ENCODE measurements at places on chromosomes 4 and X.

- H3K4me1 ChIP-seq: peaks cover 13% of the 10 kb centered on the region
- peaks cover 15% of the 10 kb centered on the region for H3K36me3 ChIP-seq
- H3K4me3 ChIP-seq: no peak overlapping the region
- peaks cover 4% of the 10 kb centered on the region for H3K27me3 ChIP-seq
- no peak overlapping the region for H3K27ac ChIP-seq
- no peak for DNase-seq
Measured at GRCh38 chrX:56757327-56757726, 28.3 kb downstream of the NBDY start.

DNA sequence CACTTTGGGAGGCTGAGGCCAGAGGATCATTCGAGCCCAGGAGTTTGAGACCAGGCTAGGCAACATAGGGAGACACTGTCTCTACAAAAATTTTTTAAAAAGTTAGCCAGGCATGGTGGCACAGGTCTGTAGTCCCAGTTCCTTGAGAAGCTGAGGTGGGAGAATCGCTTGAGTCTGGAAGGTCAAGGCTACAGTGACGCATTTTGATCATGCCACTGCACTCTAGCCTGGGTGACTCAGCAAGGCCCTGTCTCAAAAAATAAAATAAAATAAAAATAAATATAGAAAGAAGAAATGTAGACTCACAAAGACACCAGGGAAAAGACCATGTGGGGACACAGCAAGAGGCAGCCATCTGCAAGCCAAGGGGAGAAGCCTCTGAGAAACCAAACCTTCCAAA is 42.3 kb upstream of the SLC7A3 start:
- no peaks in the 10 kb centered on the region for H3K36me3 ChIP-seq
- H3K27ac ChIP-seq: no peak overlapping the region
- H3K27me3 ChIP-seq: peaks cover 1% of the 10 kb centered on the region
- no peak for DNase-seq

- no peaks in the 10 kb centered on the region for H3K4me1 ChIP-seq
- no peak overlapping the region for H3K27ac ChIP-seq
- H3K27me3 ChIP-seq: peaks cover 2% of the 10 kb centered on the region
- H3K36me3 ChIP-seq: no peaks in the 10 kb centered on the region
Measured at GRCh38 chr4:135319685-135320084, 1118.1 kb upstream of the PABPC4L start.

GRCh38 chr4:97656044-97656720 is 487.1 kb downstream of the STPG2 start:
- H3K27ac ChIP-seq: no peak overlapping the region
- no peaks in the 10 kb centered on the region for H3K36me3 ChIP-seq
- peaks cover 7% of the 10 kb centered on the region for H3K4me1 ChIP-seq
- DNase-seq: no peak
- no peaks in the 10 kb centered on the region for H3K27me3 ChIP-seq

DNA sequence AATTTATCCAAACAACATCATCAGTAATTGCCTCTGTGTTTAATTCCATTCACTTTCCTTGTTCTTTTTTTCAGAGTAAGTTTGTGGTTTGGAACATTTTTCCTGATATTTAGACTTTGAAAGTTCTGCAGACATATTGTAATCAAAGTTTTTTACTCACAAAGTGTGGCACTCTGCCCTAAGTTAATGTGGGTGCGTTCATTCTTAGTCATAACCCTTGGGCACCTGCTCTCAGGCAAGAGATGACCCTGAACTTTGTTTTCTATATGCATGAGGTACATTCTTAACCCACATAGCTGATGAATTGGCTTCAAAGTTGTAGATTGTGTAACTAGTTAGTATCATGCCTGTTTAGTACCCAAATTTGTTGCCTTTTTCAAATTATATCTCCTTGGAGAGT is 424.3 kb downstream of the GRXCR1 start:
- no peaks in the 10 kb centered on the region for H3K4me1 ChIP-seq
- no peak overlapping the region for H3K4me3 ChIP-seq
- H3K36me3 ChIP-seq: peaks cover 3% of the 10 kb centered on the region
- DNase-seq: no peak
- no peaks in the 10 kb centered on the region for H3K27me3 ChIP-seq

DNA sequence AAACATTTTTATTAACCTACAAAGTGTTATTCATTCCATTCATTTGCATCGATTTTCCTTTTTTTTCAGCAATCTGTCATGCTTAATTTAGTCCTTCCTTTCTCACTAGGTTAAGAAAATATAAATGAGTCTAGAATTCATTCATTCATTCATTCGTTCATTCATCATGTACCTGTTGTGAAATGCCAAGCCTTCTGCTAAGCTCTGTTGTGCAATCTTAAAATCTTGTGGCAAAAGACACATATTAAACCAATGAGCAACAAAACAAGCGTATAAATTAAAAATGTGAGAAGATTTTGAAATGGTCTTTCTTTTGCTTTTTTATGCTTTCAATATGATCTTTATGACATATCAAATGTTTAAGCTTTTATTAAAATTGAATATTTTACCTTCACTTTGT is 88.6 kb upstream of the MAD2L1 start:
- no peak overlapping the region for H3K4me3 ChIP-seq
- no peak overlapping the region for H3K27ac ChIP-seq
- no peaks in the 10 kb centered on the region for H3K36me3 ChIP-seq
- H3K27me3 ChIP-seq: no peaks in the 10 kb centered on the region

GRCh38 chr4:178672512-178672911 is 1230.3 kb upstream of the AGA start:
- no peak overlapping the region for H3K4me3 ChIP-seq
- H3K36me3 ChIP-seq: no peaks in the 10 kb centered on the region
- no peaks in the 10 kb centered on the region for H3K4me1 ChIP-seq
- H3K27me3 ChIP-seq: peaks cover 2% of the 10 kb centered on the region
- H3K27ac ChIP-seq: no peak overlapping the region

- peaks cover 3% of the 10 kb centered on the region for H3K36me3 ChIP-seq
- DNase-seq: no peak
- H3K27me3 ChIP-seq: peaks cover 5% of the 10 kb centered on the region
- peaks cover 8% of the 10 kb centered on the region for H3K4me1 ChIP-seq
Measured at GRCh38 chr4:29046186-29046585, 1674.0 kb upstream of the PCDH7 start.

DNA sequence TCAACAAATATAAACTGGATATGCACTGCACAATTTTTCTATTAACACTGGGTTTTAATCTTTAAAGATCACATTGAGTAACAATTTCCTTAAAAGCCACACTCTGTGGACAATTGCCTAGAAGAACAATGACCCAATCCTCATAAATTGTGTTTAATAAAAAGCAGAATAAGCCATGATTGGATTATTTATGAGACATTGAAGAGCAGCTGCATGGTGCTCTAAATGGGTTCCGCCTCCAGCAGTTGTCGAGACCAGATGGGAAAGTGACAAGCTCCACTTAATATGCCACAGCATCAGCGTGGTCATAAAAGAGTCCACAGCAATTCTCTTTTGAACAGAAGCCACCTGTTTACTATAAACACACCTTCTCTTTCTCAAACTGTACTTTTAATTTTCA is 635.2 kb upstream of the FRG1 start:
- H3K4me3 ChIP-seq: no peak overlapping the region
- H3K36me3 ChIP-seq: no peaks in the 10 kb centered on the region
- no peaks in the 10 kb centered on the region for H3K27me3 ChIP-seq

DNA sequence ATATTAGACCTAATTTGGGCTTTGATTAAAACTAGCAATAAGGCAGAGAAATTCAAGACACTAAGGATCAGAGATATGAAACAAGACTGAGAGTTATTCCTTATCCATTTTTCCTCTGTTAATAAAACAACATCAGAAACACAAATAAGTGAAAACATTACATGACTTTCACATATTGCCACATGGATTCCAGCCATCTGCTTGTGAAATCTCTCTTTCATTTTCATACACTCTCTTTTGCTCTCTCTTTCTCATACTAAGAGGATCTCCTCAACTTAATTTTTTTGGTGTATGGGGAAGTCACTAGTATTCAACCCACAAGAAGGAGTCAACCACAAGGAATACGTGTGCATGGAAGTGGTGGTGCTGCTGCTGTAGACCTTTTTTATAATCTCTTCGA is 183.0 kb downstream of the LDB2 start:
- no peak overlapping the region for H3K27ac ChIP-seq
- H3K27me3 ChIP-seq: peaks cover 2% of the 10 kb centered on the region
- H3K4me1 ChIP-seq: peaks cover 3% of the 10 kb centered on the region
- H3K36me3 ChIP-seq: peaks cover 10% of the 10 kb centered on the region
- H3K4me3 ChIP-seq: no peak overlapping the region

GRCh38 chrX:47568656-47569295 is 7.8 kb downstream of the ARAF start:
- H3K27me3 ChIP-seq: peaks cover 8% of the 10 kb centered on the region
- no peak overlapping the region for H3K4me3 ChIP-seq

- peaks cover 15% of the 10 kb centered on the region for H3K27me3 ChIP-seq
- H3K36me3 ChIP-seq: peaks cover 62% of the 10 kb centered on the region
- peaks cover 49% of the 10 kb centered on the region for H3K4me1 ChIP-seq
- H3K4me3 ChIP-seq: no peak overlapping the region
- DNase-seq: no peak
Measured at GRCh38 chr4:184406958-184407391, 67.4 kb downstream of the IRF2 start.

DNA sequence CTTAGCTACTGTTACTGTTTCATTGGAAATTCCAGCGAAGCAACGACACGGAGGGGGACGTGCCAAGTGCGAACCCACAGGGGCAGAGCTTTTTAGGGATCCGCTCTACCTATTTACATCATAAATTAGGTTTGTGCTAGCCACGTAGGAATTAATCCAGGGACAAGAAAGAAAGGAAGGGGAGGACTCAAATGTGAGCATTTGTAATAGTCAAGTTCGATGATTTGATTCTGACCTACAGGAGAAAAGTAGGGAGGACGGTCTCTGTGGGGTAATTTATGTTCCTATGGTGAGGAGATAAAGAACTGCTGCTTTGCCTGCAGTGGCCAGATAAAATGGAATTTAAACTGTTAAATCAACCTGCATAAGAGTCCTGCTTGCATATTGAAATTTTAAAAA is 1.7 kb downstream of the INTS6L start:
- H3K36me3 ChIP-seq: peaks cover 4% of the 10 kb centered on the region
- H3K27ac ChIP-seq: peak overlapping the region; percentile 96
- H3K4me3 ChIP-seq: peak overlapping the region; percentile 92
- H3K27me3 ChIP-seq: peaks cover 2% of the 10 kb centered on the region

DNA sequence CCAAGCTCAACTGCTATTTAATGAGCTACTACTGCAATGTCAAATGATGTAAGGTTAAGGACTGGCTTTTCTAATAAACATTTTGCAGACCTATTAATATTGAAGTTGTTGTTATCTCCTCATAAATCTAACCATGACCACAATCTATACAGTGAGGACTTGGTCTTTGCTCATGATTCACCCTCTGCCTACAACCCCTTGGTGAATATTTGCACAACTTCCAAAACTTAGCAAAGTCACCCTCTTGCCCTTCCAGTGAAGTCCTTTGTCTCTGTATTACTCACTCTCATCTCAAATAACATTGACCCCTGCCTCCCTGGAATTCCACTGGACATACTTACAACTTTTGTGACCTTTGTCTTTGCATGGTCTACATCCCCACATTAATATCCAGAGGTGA is 204.5 kb downstream of the KCNIP4 start:
- H3K36me3 ChIP-seq: no peaks in the 10 kb centered on the region
- no peaks in the 10 kb centered on the region for H3K4me1 ChIP-seq
- no peak for DNase-seq
- H3K27ac ChIP-seq: no peak overlapping the region

DNA sequence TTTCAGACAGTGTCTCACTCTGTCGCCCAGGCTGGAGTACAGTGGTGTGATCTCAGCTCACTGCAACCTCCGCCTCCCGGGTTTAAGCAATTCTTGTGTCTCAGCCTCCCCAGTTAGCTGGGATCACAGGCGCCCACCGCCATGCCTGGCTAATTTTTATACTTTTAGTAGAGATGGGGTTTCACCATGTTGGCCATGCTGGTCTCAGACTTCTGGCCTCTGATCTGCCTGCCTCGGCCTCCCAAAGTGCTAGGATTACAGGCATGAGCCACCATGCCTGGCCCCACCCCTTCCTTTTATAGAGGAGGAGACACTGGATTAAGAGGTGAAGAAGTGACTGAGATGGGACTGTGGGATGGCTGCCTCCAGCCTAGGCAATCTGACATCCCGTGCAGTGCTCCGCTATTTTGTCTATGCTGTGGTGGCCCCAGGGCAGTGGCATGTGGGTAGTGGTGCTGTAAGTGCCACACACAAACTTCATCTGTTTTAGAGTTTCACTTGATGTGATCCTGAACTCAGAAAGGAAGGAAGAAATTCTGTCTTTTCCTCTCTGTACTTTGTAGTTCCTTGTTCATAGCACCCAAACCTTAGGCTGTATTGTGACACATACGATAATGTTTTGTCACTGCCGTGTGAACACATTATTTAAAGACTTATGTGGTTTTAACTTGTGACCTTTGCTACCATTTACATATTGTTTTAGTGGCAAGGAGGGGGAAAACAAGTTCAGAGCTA is 48.9 kb downstream of the FNIP2 start:
- DNase-seq: no peak
- H3K27ac ChIP-seq: no peak overlapping the region
- H3K36me3 ChIP-seq: no peaks in the 10 kb centered on the region
- H3K4me3 ChIP-seq: no peak overlapping the region
- peaks cover 25% of the 10 kb centered on the region for H3K4me1 ChIP-seq
- peaks cover 1% of the 10 kb centered on the region for H3K27me3 ChIP-seq

- peaks cover 4% of the 10 kb centered on the region for H3K36me3 ChIP-seq
- H3K4me1 ChIP-seq: no peaks in the 10 kb centered on the region
- no peak for DNase-seq
- no peak overlapping the region for H3K4me3 ChIP-seq
- H3K27ac ChIP-seq: no peak overlapping the region
Measured at GRCh38 chrX:84118315-84118714, 69.7 kb downstream of the RPS6KA6 start.

GRCh38 chr4:88629826-88630225 is 37.5 kb downstream of the HERC3 start:
- no peaks in the 10 kb centered on the region for H3K36me3 ChIP-seq
- H3K4me1 ChIP-seq: no peaks in the 10 kb centered on the region
- H3K27me3 ChIP-seq: no peaks in the 10 kb centered on the region
- H3K4me3 ChIP-seq: no peak overlapping the region

DNA sequence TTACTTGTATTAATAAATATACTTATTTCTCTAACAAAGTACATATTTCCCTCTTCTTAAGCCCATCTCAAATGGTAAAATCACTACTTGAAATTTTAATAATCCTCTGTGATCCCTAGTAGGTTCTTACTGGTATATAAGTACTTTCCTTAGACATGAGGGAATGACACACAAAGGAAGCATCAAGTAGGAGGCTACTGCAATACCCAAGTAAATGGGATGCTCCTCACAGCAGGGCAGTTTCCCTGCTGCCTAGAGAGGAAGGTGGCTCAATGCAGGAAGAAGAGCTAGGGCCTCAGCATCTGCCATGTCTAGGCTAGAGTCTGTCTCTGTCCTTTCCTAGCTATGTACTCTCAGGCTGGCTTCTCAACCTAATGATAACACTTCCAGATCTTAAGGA is 122.1 kb upstream of the DIPK2B start:
- no peak overlapping the region for H3K4me3 ChIP-seq
- no peak overlapping the region for H3K27ac ChIP-seq
- no peak for DNase-seq

GRCh38 chrX:118347131-118347530 is 1.2 kb downstream of the WDR44 start:
- peaks cover 13% of the 10 kb centered on the region for H3K4me1 ChIP-seq
- H3K27me3 ChIP-seq: no peaks in the 10 kb centered on the region
- H3K36me3 ChIP-seq: no peaks in the 10 kb centered on the region
- no peak for DNase-seq
- H3K27ac ChIP-seq: no peak overlapping the region
- H3K4me3 ChIP-seq: peak overlapping the region; percentile 95

- H3K27me3 ChIP-seq: peaks cover 4% of the 10 kb centered on the region
- H3K4me3 ChIP-seq: no peak overlapping the region
- DNase-seq: no peak
- no peak overlapping the region for H3K27ac ChIP-seq
- peaks cover 2% of the 10 kb centered on the region for H3K4me1 ChIP-seq
Measured at GRCh38 chrX:39556056-39556455, 541.7 kb downstream of the BCOR start.

- peaks cover 6% of the 10 kb centered on the region for H3K27me3 ChIP-seq
- peaks cover 76% of the 10 kb centered on the region for H3K4me1 ChIP-seq
- no peak for DNase-seq
Measured at GRCh38 chrX:72125331-72126047, 6.2 kb downstream of the RTL5 start.

Data from endothelial cell (in vitro differentiated cells).